NCI-H446 (cell line): ENCODE measurements at places on chromosomes 12 and 14.

- DNase-seq, result no peak
These were observed 216.9 kb upstream of the DIO2 start for GRCh38 chr14:80428171-80428570.

DNA sequence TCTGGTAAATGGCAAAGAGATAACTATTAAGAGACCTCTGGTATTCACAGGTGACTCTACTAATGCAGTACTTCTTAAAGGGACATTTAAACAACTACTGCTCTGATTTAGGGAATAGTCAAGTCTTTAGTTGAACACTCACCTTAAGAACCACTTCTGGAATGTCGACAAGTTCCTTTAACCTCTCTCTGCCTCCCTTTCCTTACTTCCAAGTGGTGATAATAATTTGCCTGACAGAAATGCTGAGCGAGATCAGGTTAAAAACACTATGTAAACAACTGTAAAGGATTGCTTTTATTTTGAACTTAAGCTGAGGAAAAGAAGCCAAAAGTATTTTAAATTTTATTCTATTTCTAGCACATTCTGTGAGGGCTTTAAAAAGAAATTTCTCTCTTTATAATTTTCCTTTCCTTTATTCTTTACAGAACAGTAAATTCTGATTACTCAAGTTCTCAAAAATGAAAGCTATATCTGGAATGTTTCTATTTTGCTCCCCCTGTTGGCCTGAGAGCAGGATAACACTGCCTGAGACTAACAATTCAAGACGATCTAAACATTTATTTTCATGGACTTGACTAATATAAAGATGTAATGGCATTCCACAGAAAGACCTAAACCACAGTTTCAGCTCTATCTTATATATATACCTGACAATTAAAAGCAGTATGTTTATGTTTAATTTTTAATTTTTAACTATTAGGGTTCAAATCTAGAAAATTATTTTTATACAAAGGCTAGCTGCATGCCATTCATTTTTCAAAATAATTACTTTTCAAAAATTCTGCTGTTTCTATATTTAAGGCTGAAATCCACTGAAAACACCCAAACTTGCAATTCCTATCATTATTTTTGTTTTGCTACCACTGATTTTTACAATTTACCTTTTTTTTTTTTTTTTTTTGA is 29.2 kb downstream of the ZCCHC8 start:
- peak; percentile 69 for DNase-seq

- DNase-seq, result no peak
These were observed 20.3 kb upstream of the RAD52 start for GRCh38 chr12:969821-970220.

DNA sequence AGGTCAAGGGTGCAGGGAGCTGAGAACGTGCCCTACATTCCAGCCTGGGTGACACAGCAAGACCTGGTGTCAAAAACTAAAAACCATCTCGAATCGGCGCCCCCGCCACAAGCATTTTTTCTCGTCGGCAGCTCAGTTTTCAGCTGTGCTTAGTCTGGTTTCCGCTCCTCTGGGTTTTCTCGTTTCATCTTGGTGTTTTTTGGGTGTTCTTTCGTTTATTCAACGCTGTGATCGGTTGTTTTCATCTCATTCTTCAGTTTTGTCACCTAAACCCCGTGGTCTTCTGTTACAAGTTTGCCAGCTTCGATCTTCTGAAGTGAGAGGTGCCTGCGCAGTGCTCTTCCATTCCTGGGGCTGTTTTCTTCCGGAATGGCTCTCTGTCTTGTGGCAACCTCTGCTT is 41.4 kb downstream of the NOC4L start:
- no peak for DNase-seq

DNA sequence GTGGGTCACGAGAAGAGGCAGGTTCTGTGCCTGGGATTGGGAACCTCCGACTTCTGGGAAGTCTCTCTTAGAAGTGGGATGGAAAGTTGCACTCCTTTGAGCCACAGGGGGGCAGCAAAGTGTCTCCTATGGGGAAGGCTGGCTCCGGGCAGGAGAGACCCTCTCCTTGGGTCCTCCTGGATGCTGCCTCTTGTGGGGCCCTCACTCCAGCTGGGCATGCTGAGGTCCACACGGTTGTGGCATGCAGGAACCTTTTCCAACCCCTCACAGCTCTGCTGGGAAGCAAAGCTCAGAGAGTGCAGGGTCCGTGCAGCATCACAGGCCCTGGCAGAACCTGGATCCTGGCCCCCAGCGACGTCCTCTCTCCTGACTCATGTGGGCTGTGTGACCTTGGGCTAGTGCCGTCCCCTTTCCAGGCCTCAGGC is 17.4 kb downstream of the SDSL start:
- DNase-seq, result peak; percentile 58

- DNase-seq, result no peak
These were observed 165.9 kb downstream of the DERA start for GRCh38 chr12:16076970-16077522.

DNA sequence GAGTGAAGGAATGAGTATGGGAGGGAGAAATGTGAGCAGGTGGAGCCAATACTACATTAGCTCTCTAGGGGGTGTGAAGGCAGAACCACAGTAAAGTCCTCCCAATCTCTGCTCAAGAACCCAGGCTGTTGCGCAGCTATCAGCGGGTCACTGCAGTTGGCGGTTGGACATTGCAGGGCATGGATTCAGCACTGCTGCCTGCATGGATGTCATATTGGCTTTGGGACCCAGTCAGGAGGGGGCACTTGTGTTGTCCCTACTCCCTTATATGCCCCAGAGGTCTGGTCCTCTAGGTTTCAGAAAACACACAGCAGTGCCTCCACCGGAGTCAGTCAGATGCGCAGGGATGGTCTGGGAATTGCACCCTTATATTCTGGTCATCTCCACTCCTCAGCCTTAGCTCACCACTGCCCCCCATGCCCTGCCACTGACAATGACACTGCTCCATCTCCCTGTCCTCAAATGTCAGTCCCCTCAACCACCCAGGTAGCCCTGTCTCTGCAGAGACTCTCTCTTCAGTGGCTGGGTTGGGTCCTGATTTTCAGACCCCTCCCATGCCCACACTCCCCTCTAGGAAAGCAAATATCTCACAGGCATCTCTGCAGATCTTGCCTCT is 9.6 kb downstream of the ZDHHC22 start:
- no peak for DNase-seq

- no peak for DNase-seq
These were observed 161.3 kb downstream of the ZFP36L1 start for GRCh38 chr14:68631394-68632053.

- no peak for DNase-seq
These were observed 54.3 kb upstream of the NPFF start for GRCh38 chr12:53561590-53561953.

- no peak for DNase-seq
These were observed 36.7 kb upstream of the RMST start for GRCh38 chr12:97425802-97426491.
